Stimulated activated CD4-positive, alpha-beta T cell treated with anti-CD3 and anti-CD28 coated beads, TNF-alpha, amount 100 ng/mL, for 48 hours (primary cell): ENCODE measurements at places on chromosomes 1 and 21.

DNA sequence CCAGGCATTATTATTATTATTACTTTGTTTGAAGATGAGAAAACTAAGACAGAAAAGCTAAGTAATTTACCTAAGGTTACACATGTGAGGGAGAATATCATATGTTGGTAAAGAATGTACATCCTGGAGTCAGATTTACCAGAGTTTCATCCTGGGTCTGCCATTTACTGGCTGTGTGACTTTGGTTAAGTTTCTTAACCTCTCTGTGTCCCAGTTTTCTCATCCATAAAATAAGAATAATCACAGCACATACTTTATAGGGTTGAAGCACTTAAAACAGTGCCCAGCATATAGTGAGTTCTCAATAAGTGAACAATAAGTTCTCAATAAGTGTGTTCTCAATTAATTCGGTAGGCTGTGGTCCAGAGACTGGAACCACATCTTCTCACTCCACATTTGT lies 32.5 kb downstream of the UBE2U start:
- DNase-seq: no peak

DNA sequence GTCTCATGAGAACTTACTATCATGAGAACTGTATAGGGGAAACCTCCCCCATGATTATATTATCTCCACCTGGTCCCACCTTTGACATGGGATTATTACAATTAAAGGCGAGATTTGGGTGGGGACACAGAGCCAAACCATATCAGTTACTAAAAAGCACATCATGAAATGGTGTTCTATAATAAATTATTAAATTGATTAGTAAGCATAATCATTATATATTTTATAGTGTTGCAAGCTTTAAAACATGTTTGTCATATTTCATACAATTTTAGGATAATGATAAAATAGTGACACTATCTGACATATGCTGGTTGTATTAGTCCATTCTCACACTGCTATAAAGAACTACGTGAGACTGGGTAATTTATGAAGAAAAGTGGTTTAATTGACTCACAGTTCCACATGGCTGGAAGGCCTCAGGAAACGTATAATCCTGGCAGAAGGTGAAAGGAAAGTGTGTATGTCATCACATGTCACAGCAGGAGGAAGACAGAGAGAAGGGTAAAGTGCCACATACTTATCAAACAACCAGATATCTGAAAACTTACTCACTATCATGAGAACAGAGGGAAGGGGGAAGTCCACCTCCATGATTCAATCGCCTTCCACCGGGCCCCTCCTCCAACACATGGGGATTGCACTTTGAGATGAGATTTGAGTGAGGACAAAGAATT lies 539.2 kb upstream of the OLFM3 start:
- DNase-seq: no peak

DNA sequence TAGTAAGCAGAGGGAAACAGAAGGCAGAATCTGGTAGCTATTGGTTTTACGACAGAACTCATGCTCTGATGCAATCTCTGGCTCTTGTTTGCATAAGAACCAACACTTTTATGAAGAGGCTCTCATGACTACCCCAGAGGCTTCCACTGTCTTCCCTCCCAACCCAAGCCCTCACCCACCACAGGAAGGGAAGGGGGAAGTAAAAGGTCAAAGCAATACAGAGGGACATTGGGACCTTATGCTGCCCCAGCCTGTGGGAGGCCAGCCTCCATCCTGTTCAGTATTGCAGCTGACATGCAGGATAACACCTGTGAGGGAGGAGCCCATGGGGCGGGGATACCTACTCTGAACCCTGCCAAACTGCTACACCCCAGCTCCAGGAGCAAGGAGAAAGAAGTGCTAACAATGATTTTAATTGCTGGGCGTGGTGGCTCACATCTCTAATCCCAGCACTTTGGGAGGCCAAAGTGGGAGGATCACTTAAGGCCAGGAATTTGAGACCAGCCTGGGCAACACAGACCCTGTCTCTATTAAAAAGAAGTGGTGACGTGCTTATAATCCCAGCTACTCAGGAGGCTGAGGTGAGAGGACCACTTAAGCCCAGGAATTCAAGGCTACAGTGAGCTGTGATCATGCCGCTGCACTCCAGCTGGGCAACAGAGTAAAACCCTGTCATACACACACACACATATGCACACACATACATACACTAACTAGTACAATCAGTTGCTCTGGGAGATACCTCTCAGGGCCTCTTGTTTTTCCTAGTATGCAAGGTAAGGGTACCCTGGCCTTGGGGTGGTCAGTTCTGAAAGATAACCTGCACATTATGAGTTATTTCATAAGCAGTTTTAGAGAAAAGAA lies 9.5 kb downstream of the MR1 start:
- DNase-seq: no peak

- DNase-seq: no peak
These were observed 35.7 kb upstream of the MAGOH start for GRCh38 chr1:53274026-53274425.

GRCh38 chr21:37435120-37435519 lies 68.5 kb downstream of the DYRK1A start:
- no peak for DNase-seq

DNA sequence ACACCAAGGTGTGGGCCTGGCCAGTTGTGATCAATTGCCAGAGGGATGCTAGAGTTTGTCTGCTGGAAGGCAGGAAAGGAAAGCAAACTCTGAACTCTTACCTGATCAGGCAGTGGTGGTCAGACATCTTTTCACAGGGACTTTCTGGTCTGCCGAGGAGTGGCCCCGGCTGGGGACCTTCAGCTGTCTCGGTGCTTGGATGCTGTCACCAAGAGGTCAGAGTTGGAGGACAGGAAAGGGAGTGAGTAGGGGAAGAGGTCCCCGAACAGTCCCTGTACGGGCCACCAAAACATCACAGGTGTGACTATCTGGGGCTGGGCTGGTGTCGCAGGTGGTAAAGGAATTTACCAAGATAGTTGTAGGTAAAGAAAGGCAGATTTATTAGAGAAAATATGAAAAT lies 17.7 kb upstream of the METTL13 start:
- no peak for DNase-seq

- DNase-seq: no peak
These were observed at the start of gene S100A5 for GRCh38 chr1:153540394-153541361. Gene S100A5, minus strand, starts transcription at chr1:153540934. Its CDS starts 743 bp downstream, at chr1:153540191.

GRCh38 chr1:200373811-200374231 lies 36.0 kb downstream of the ZNF281 start:
- no peak for DNase-seq

GRCh38 chr1:9490605-9491339 lies 48.5 kb upstream of the SLC25A33 start:
- DNase-seq: peak; percentile 83

GRCh38 chr21:38343691-38344090 lies 86.9 kb downstream of the KCNJ15 start:
- DNase-seq: no peak

DNA sequence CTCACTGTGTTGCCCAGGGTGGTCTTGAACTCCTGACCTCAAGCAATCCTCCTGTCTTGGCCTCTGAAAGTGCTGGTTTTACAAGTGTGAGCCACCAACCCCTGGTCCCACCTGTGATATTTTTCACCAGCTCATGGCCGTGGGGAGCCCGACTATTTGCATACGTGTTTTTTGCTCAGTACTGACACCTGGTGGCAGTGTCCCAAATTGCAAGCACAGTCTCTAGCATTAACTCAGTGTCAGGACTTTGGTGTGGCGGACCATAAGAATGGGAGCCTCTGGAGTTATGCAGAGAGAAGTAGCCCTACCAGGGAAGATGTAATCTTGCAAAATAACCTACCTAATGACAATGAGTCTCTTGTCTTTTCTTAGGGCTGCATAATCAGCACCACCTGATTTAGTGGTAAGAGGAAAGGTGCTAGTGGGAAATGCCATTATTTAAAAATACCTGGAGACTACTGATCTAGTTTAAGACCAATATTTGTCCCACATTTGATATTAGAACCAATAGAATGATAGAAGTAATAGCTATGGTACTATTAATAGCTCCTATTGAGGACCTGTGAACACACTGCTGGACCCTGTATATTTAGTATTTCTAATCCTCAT lies 305.4 kb downstream of the DISC1 start:
- DNase-seq: peak; percentile 32

GRCh38 chr1:47771751-47772150 lies 225.4 kb downstream of the TRABD2B start:
- DNase-seq: no peak

DNA sequence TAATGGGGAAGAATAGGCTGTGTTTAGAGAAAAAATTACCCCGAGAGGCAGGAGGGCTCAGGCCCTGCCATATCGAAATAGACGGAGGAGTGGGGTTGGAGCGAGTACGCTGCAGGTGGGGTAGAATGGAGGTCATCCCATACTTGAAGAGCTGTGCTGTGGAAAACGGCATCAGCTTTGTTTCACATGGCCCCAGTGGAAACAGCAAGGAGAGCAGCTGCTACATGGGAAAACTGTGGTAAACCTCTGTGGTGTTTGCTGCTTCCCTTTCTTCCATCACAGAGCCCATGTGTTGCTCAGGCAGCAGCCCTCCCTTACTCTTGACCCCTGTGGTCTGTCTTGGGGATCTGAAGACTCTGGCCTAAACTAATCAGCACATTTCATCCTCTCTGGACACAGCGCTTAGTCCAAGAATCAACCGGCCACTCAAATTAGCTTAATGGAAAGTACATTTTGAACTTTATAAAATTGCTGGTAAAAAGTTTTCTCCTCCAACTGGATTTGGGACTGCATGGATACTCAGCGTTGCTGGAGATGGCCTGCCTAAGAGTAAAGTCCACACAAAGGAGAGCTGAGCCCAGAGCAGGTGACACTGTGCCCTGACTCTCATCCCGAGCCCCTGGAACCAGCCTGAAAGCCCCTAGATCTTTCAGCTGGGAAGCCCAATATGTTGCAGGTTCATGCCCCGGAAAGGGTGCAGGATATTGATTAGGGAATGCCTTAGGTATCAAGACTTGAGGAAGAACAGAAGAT lies 127.1 kb upstream of the GADD45A start:
- no peak for DNase-seq

- DNase-seq: no peak
These were observed 7.1 kb upstream of the DIPK1A start for GRCh38 chr1:92968138-92969032.

GRCh38 chr1:168958562-168959289 lies 147.8 kb upstream of the ATP1B1 start:
- DNase-seq: no peak

- no peak for DNase-seq
These were observed 365.4 kb downstream of the LRRIQ3 start for GRCh38 chr1:73832276-73833181.

- DNase-seq: no peak
These were observed 5.1 kb upstream of the ARHGEF2 start for GRCh38 chr1:155983191-155984024.

DNA sequence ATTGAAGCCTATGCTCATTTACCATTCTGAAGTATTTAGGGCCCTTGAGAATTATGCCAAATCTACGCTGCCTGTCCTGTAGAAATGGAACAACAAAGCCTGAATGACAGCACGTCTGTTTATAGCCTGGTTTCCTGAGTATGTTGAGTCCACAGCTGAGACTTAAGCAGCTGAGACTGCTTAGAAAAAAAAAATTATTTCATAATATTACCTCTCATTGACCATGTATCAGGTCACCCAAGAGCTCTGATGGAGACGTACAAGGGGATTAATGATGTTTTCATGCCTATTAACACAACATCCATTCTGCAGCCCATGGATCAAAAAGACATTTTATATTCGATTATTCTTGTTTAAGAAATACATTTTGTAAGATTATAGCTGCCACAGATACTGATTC lies 387.2 kb upstream of the NCAM2 start:
- no peak for DNase-seq

GRCh38 chr21:33061233-33061632 lies 8.7 kb upstream of the OLIG1 start:
- DNase-seq: no peak

DNA sequence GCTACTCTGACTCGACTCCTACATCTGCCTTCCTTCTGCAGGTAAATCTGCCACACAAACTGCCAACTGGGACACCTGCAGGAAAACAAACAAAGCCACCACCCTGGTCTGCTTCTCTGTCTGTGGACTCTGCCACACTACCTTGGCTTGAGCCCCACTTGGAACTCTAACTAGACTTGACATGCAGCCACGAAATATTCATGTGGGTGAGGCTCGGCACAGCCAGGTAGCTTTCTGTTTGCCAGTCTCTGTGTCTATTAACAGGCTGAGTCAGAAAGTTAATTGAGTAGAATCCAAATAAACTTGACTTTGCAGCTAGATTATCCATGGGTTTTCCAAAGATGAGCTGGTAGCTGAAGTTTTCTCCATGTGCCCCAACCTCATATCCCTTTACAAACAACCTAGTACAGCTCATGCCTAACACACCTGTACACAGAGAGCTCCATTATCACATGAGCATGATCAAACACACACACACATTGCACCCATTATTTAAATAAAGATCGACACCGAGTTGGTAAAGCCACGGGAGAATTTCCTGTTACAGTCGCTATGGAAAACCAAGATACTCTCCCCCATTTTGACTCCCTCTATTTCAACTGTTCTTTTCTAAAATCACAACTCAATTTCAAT lies 808 bp downstream of the C1orf116 start:
- DNase-seq: no peak

DNA sequence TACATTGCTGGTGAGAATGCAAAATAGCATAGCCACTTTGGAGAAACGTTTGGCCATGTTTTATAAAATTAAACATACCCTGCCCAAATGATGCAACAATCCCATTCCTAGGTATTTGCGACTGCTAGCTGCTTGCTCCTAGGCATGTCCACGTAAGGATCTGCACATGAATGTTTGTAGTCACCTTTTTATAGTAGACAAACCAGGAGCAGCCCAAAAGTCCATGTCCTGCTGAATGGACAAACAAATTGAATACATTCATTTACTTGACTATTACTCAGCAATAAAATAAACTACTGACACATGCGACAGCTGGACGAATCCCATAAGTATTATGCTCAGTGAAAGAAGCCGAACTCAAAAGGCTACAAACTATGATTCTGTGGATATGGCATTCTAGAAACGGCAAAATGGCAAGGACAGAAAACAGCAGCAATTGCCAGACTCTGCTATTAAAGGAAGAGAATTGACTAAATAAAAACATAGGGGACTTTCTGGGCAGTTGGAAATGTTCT lies 161.9 kb upstream of the GALNT2 start:
- no peak for DNase-seq

GRCh38 chr1:66940981-66941380 lies 16.2 kb downstream of the MIER1 start:
- DNase-seq: no peak

GRCh38 chr1:21924503-21925005 lies 12.6 kb downstream of the HSPG2 start:
- no peak for DNase-seq

DNA sequence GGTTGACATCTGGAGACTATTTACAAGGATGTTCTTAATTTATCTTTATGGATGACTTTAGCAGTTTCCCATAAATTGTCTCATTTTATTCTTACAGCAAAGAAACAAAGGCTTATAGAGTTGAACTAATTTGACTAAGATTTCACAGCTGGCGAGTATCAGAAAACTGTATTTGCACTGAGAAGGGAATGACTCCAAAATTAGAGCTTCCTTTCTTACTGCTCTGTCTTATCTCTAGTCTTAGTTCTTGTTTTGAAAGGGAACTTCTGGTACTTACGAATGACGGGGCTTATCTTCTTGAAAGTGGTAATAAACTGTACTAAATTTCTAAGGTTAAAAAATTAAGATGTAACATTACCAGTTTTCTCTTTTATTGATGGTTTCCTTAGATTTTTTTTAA lies 13.6 kb downstream of the CNST start:
- DNase-seq: no peak
